Activated T-helper 1 cell treated with Interleukin-2 at 50 U/mL for 16 hours (primary cell): ENCODE measurements at places on chromosomes 1 and 21.
A peak's percentile ranks its signal among the peaks of the same experiment; 100 is the strongest.

GRCh38 chr1:234994436-234995295, 134.0 kb downstream of the TOMM20 start:
- DNase-seq = no peak

DNA sequence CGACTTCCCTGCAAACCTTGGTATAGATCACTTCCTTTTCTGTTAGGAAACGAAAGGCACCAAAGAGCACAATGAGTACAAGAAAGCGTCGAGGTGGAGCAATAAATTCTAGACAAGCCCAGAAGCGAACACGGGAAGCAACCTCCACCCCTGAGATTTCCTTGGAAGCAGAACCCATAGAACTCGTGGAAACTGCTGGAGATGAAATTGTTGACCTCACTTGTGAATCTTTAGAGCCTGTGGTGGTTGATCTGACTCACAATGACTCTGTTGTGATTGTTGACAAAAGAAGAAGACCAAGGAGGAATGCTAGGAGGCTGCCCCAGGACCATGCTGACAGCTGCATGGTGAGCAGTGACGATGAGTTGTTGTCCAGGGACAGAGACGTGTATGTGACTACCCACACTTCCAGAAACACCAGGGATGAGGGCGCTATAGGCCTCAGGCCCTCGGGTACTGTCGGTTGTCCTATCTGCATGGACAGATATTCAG, 18.5 kb downstream of the FAM89A start:
- no peak for DNase-seq

- DNase-seq = peak; percentile 43
Observed at GRCh38 chr1:156927215-156928042, 7.0 kb downstream of the LRRC71 start.

DNA sequence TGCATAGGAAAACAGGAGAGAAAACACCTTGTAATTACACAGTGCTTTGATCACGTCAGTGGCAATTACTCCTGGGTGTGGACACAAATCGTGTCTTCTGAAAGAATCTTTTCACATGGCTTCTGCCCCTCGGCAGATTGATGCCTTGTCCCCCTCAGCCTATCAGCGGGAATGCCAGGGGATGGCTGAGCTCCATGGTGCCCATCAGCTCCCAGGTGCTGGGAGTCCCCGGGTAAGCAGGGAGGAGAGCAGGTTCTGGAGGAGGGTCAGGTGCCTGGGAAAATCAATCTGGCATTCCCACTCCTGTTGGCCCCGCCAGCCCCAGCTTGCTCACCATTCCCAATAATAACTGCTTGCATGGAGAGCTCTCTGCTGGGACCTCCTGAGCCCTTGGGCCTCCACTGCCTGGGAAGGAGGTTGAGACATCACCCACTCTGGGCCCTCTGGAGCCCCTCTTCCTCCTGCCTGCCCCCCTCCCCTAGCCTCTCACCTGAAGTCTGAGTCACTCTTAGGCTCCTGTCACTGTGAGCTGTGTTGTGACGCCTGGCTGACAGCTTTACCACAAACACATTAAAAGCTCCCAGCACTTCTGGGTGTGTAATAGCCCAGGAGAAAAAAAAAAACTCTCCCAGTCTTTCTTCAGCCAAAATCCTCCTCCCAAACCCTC, 4.9 kb downstream of the CAMK2N1 start:
- DNase-seq = no peak

GRCh38 chr1:57590978-57591377, 167.1 kb upstream of the DAB1 start:
- no peak for DNase-seq

DNA sequence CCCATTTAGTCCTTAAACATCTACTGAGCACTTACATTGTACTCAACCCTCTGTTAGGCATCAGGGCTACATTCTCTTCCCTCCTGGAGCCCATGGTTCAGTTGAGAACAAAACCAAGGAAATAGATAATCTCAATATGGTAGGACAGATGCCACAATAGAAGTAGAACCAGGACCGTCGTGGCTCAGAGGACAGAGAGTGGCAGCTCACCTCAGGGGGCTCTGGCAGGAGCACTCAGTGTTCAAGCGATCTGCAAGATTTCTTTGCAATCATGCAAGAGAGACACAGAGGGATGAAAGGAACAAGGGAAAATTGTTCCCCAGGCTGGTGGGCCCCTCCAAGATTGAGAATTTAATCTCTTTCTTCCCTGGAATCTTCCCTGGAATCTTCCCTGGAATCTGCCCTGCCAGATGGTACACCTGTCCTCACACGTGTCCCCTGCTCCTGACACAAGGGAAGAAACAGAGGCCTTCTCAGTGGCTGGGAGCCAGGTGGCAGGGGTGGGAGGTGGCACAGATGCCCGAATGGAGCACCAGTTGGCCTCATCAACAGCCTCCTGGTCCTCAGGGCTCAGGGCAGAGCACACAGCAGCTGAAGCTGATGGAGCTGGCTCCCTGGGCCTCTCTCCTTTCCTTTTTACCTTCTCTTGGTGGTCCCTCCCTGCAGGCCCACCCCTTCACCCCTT, 135.4 kb downstream of the PLXNA2 start:
- no peak for DNase-seq

DNA sequence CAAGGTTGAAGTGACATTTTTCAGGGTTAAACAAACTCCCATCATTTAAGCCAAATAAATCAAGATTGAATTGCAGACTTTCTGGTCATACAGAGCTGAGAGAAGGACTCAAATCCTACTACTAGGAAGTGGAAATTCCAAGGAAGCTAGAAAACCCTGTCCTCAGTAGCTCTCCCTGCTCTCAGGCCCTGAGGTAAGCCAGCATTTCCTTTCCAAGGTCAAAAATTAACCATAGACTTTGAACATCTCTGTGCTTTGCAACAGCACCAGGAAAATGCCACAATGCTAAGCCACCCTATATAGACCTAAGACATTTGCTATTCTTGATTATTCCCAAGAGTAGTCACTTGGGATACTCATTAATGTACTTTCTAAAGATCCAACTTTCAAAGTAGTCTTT, 45.1 kb downstream of the LUZP1 start:
- no peak for DNase-seq

- no peak for DNase-seq
Observed at GRCh38 chr21:36004441-36004840, 55.9 kb downstream of the SETD4 start.

DNA sequence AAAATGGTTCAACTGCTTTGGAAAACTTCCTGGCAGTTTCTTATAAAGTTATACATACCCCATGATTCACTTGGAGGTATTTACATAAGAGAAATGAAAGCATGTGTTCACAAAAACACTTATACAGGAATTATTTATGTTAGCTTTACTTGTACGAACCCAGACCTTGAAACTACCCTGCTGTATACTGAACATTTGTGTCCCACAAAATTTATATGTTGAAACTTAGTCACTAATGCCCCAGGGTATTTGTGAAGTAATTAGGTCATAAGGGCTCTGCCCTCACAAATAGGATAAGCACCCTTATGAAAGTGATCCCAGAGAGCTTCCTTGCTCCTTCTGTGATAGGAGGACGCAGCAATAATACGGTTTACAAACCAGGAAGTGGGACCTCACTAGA, 42.7 kb upstream of the B3GALT2 start:
- no peak for DNase-seq

DNA sequence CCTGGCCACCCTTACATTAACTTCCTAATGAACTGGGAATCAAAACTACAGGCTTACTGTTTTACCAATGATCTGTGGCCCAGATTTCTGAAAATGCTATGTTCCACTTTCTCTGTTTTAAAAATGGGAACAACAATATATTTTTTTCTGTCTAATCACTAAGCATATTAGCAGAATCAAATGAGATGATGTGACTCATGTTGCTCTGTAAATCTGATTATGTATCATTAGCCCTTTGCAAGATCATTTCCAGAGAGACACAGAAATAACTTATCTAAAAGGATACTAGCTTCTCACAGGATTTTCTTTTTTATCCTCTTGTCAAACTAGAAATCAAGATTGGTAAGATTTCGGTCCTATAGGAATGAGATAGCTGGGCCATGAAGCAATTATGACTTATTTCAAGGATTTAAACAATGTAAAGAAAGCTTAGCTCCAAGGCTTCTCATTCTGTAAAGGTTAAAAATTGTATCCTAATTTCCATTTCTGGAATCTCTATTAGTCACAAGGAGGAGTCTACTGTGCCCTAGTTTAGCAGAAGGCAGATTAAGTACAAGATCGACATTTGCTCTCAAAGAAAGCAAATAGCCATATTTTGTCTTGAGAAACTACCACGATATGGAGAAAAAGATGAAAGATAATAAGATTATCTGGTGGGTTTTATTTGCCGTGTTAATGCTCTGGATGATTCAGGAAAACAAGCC, 32.4 kb upstream of the CAMSAP2 start:
- DNase-seq = no peak

DNA sequence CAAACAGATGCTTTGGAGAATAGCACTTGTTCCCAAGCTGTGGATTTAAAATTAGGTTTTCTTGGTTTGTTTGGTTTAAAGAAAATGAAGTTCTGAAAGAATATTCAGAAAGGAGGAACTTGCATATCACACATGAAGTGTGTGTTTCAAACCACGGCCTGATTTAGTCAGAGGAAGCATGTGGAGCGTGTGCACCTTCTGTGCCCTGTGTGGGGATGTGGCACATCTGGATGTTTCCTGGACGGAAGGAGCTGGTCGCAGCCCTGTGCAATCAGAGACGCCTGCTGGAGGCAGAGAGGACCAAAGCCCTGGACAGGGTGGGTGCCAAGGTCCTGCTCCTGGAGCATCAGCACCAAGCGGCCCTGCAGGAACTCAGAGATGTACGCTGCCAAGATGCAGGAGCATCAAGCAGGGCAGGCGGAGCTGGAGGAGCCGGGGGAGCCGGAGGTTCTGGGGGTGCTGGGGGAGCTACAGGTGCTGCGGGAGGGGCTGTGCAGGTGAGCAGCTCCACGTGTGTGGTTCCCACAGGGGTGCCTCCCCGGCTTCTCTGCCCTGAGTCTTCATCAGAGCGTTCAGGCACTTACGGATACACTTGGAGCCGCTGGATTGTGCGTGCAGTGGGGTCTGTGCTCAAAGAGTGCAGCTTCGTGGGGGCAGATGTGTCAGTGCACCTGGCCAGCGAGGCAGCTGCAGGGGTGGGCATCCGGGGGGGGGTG, 45.7 kb downstream of the PCNT start:
- DNase-seq = no peak

- DNase-seq = peak; percentile 29
Observed at GRCh38 chr1:26862781-26863684, at the start of gene SFN. TSS of gene SFN (plus strand) at chr1:26863149. CDS start at chr1:26863213, 64 bp downstream.

DNA sequence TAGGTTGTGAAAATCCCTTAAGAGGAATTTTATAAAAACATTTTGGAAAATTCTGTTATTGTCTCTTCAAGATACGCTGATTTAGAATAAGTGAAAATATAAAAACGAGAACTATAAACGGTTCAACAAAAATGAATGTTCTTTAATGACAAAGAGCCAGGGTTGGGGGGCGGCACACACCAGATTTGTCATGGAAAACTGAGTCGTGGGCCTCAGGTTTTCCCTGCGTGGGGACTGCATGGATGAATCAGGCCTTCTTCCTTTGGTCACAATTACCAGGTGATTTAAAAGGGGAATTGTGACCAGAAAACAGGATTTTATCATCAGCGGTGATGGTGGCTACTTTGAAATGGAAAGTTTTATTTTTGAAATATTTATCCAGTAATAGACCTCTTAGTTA, 8.6 kb downstream of the LHX4 start:
- DNase-seq = no peak

GRCh38 chr1:177525176-177525575, 354.4 kb downstream of the BRINP2 start:
- DNase-seq = no peak

DNA sequence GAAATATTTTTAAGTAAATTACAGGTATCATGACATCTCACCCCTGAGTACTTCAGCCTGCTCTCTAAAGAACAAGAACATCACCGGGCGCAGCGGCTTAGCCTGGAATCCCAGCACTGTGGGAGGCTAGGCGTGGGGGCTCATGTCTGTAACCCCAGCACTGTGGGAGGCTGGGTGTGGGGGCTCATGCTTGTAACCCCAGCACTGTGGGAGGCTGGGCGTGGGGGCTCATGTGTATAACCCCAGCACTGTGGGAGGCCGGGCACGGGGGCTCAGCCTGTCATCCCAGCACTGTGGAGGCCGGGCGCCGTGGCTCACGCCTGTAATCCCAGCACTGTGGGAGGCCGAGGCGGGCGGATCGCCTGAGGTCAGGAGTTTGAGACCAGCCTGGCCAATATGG, 7.7 kb upstream of the CDK11B start:
- no peak for DNase-seq

DNA sequence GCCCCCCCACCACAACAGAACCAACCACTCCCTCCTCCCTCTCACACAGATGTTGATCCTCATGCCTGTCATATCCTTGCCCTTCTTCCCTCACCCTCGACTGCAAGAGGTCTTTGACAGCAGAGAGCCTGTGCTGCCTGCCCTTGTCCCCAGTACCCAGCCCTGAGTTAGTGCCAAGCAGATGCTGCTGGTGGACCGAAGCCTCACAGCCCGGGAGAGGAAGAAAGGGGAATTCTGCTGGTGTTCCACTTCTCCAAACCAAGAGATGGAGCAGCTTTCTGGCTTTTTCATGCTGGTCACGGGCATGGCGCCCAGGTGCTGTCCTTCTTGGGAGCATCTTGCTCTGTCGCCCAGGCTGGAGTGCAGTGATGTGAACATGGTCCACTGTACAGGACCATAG, 69.1 kb downstream of the SLC66A1 start:
- no peak for DNase-seq

DNA sequence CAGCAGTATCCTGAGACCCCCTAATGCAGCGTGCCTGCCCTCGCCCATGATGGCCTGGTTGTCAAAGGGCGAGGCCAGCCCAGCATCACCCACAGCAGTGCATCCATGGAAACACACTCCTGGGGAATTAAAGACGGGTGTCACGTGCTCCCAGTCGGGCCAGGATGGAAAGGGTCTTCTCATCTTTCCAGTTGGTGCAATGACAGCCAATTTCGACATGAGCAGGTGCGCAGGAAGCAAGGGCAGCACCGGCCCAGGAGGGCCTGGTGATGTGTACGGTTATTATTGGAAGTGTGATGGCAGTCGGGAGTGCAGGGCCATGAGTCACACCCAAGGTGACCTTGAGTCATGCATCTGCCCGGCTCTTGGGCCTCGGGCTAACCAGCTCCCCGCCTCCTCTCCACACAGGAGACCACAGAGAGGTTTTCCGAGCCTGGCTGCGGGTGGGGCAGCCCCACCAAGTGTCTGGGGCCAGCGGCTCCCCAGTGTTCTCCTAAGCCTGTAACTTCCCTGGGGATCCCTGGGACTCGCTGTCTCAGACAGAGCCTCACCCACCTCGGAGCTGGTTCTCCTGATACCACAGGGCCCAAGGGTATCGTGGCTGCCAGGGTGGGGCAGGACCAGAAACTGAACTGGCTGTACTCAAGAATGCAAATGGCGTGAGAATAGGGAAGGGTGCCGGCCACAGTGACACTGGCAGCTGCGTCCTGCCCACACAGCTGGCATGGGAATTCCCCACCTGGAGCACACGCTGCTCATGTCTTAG, 119.8 kb downstream of the SIK1 start:
- DNase-seq = no peak

- DNase-seq = no peak
Observed at GRCh38 chr1:221720545-221720944, 21.3 kb downstream of the DUSP10 start.

- DNase-seq = no peak
Observed at GRCh38 chr1:236069796-236070195, 4.9 kb upstream of the NID1 start.

- no peak for DNase-seq
Observed at GRCh38 chr1:34075576-34075975, 89.5 kb downstream of the CSMD2 start.
